ENCODE measurements at places on chromosomes 12 and 14. TPM values are rescaled to one million over a fixed set of nuclear protein-coding genes. Genes with fewer than 3 reads are reported as not detected.

The KRT74 gene
- total RNA-seq = not detected

The POC1B gene
- total RNA-seq = 10.7 TPM

The TAS2R42 gene
- total RNA-seq = not detected

The ANKRD33 gene
- not detected for total RNA-seq

The TMEM233 gene
- not detected for total RNA-seq

The GALNT6 gene
- total RNA-seq = 48.9 TPM

The DICER1 gene
- total RNA-seq = 53.2 TPM

The PRICKLE1 gene
- 2.6 TPM for total RNA-seq

The GALNT9 gene
- not detected for total RNA-seq

The IFNG-AS1 gene
- total RNA-seq = not detected

The OR4E1 gene
- total RNA-seq = not detected

The KLRK1 gene
- not detected for total RNA-seq

The FOXN4 gene
- not detected for total RNA-seq

The KIF5A gene
- 2.7 TPM for total RNA-seq

The MMP19 gene
- total RNA-seq = 16.1 TPM

The CLEC1B gene
- total RNA-seq = not detected

The SLC7A8 gene
- total RNA-seq = 17.4 TPM

The ANGEL1 gene
- 15.4 TPM for total RNA-seq

The HVCN1 gene
- total RNA-seq = 2.6 TPM

The AKAP6 gene
- 2.1 TPM for total RNA-seq

The C12orf50 gene
- not detected for total RNA-seq

The CCDC85C gene
- 2.9 TPM for total RNA-seq

The OAS1 gene
- 10.6 TPM for total RNA-seq

The CFAP251 gene
- total RNA-seq = 4.0 TPM

Measured in hair follicle dermal papilla cell (primary cell).